ENCODE measurements at places on chromosomes 5 and 9. TPM values are rescaled to one million over a fixed set of nuclear protein-coding genes. Genes with fewer than 3 reads are reported as not detected.

GRCh38 chr9:90019626-90020025 is 414.8 kb downstream of the GADD45G start:
- H3K4me1 ChIP-seq = no peaks in the 10 kb centered on the region
- no peak overlapping the region for H3K27ac ChIP-seq
- no peak for DNase-seq

DNA sequence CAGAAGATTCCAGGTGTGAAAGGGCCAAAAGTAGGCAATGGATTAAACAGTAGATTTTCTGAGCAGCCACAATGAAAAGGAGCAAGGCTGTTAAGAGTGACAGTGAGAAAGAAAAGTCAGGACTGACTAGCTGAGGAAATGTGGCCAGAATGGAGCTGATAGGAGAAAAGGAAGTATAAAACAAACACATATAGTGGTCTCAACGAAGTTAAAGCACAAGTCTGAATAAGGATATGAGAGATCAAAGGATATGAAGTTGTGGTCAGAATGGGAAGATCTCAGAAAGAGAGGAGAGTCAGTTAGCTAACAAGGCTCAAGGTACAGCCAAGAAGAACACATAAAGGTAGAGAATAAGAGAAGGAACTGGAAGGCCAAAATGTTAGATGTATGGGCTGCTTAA is 39.9 kb downstream of the FNIP1 start:
- no peak overlapping the region for H3K27ac ChIP-seq
- no peaks in the 10 kb centered on the region for H3K4me1 ChIP-seq
- no peak overlapping the region for H3K4me3 ChIP-seq
- H3K27me3 ChIP-seq = no peaks in the 10 kb centered on the region

The DMRT2 gene
- polyA plus RNA-seq = 0.10 TPM

DNA sequence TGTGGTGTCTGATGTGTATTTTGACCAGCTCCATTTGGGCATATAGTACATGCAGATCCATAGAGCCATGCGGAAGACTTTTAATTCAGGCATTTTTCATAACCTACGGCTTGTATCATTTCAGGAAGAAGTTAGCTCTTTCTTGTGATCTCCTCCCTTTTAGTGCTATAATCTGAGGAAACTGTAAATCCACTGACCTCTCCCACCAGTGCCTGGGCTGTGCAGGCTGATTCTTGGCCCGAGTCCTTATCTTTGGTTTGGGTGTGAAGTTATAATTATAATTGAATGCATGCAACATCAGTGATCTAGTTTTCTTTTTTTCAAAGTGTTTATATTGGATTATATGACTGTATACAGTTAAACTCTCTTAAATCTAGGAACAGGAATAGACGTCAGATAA is 247.9 kb downstream of the PCSK5 start:
- H3K4me1 ChIP-seq = peaks cover 5% of the 10 kb centered on the region
- H3K4me3 ChIP-seq = no peak overlapping the region
- H3K27ac ChIP-seq = no peak overlapping the region
- peaks cover 6% of the 10 kb centered on the region for H3K36me3 ChIP-seq

DNA sequence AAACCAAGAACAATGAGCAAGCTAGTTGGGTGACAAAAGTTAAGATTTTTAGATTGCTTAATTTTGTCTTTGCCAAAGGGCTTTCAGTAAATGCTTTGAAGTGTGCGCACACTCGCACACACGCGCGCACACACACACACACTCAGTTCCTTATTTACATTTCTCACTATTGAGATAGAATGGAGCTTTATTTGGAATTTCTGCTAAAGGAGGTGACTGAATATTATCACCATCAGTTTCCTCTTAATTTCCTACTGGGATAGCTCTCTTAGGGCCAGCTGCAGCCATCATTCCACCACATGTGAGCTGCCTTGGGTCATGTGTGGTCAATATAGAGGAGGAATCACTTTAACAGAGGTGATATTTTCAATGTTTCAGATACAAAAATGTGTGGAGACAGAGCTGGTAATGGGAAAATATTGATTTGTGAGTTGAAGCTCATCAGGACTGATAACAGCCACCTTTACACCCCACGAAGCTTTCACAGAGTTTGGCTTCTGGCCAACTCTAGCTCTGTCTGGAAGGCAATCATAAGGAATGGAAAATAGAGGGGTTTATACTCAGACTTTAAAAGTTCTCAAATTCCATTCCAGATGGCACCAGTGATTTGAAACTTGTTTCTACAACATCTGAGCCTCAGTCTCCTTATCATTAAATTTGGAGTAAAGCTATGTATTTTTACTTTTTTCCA is 99.9 kb downstream of the MACIR start:
- H3K4me3 ChIP-seq = no peak overlapping the region
- H3K36me3 ChIP-seq = no peaks in the 10 kb centered on the region
- H3K4me1 ChIP-seq = no peaks in the 10 kb centered on the region
- no peak overlapping the region for H3K27ac ChIP-seq
- no peaks in the 10 kb centered on the region for H3K27me3 ChIP-seq
- peak; percentile 59 for DNase-seq

The TOMM5 gene
- polyA plus RNA-seq = 136 TPM

The GPR150 gene
- polyA plus RNA-seq = 0.15 TPM

The HAVCR2 gene
- 0.45 TPM for polyA plus RNA-seq

- no peaks in the 10 kb centered on the region for H3K27me3 ChIP-seq
- no peaks in the 10 kb centered on the region for H3K36me3 ChIP-seq
- H3K4me3 ChIP-seq = no peak overlapping the region
- no peaks in the 10 kb centered on the region for H3K4me1 ChIP-seq
Measured at GRCh38 chr5:88863523-88863922, 19.5 kb downstream of the MEF2C start.

The LIFR gene
- polyA plus RNA-seq = 28.6 TPM

DNA sequence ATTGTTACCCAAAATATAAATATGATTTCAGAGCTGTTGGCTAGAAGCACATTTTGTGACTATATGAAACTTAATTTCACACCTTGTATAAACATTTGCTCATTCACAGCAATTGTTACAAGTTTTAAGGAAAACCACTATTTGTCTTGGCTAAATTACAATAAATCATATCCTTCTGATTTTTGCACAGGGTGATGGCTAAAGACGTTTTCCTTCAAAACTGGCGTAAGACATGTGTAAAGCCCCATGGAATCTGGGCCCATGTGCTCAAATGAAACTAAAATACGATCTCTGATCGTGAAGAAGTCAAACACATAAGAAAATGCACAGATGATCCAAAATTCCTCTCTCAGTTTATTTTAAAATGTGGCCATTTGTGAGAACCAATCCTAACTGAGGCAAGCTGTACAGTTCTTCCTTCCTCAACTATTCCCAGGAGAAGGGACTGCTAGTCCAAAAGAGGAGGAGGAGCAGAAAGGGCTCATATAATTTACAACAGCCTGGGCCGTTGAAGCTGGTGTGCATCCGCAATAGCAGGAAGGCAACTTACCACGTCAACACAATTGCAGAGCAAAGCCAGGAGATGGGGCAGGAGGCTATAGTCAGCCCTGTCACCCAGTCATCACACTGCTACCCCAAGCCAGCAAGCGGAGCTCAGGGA is 98.4 kb downstream of the MED27 start:
- no peak overlapping the region for H3K4me3 ChIP-seq
- no peaks in the 10 kb centered on the region for H3K36me3 ChIP-seq
- no peak for DNase-seq
- H3K4me1 ChIP-seq = peaks cover 9% of the 10 kb centered on the region

GRCh38 chr5:159511570-159511969 is 181.3 kb upstream of the IL12B start:
- no peak overlapping the region for H3K27ac ChIP-seq
- no peak for DNase-seq
- H3K27me3 ChIP-seq = no peaks in the 10 kb centered on the region
- no peak overlapping the region for H3K4me3 ChIP-seq

The SLC6A18 gene
- polyA plus RNA-seq = 0.04 TPM

The ZNF883 gene
- 0.67 TPM for polyA plus RNA-seq

DNA sequence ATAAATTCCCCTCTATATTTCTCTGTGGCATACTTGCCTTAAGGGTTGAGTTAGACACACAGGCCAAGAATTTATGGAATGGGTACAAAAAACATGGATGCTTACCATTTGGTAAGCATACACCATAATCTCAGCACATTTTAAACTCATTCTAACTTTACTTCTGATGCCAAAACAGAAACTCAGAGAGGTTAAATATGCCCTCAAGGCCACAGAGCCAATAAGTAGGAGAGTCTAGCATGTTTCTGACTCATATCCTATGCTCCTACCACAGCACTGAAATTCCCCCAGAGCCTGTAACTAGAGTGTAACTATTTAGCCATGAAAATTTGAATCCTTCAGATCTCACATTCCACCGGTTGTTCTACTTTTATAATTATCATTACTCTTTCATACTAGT is 559.7 kb downstream of the ACTL7B start:
- no peak for DNase-seq
- no peaks in the 10 kb centered on the region for H3K4me1 ChIP-seq
- no peaks in the 10 kb centered on the region for H3K27me3 ChIP-seq
- no peak overlapping the region for H3K4me3 ChIP-seq
- no peaks in the 10 kb centered on the region for H3K36me3 ChIP-seq

The PCA3 gene
- polyA plus RNA-seq = 0.28 TPM

The PCDHGA9 gene
- 0.75 TPM for polyA plus RNA-seq

DNA sequence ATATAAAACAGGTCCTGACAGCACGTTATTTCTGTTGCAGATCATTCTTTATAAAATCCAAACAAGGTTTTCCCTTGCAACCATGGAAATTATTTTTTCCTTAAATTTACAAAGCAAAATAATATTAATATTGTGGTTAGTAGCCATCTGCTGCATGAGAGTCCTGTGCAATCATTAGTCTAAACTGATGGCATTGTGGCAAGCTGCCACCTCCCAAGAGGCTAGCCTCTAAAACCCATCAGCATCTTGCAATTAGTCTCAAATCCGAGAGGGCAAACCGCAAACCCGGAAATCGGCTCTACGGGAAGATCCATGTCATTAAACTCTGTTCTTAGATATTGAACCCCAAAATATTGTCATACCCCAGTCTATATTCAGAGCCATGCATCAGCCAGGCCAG is 11.3 kb upstream of the CDH6 start:
- DNase-seq = no peak
- no peak overlapping the region for H3K4me3 ChIP-seq
- H3K4me1 ChIP-seq = no peaks in the 10 kb centered on the region
- H3K36me3 ChIP-seq = no peaks in the 10 kb centered on the region
- no peak overlapping the region for H3K27ac ChIP-seq
- H3K27me3 ChIP-seq = no peaks in the 10 kb centered on the region

The DMGDH gene
- not detected for polyA plus RNA-seq

- peaks cover 18% of the 10 kb centered on the region for H3K4me1 ChIP-seq
- H3K27ac ChIP-seq = no peak overlapping the region
- no peaks in the 10 kb centered on the region for H3K36me3 ChIP-seq
- DNase-seq = no peak
- H3K4me3 ChIP-seq = no peak overlapping the region
- no peaks in the 10 kb centered on the region for H3K27me3 ChIP-seq
Measured at GRCh38 chr5:142780871-142781270, 10.7 kb downstream of the ARHGAP26 start.

- H3K27ac ChIP-seq = no peak overlapping the region
- no peak for DNase-seq
- H3K36me3 ChIP-seq = no peaks in the 10 kb centered on the region
- no peaks in the 10 kb centered on the region for H3K4me1 ChIP-seq
Measured at GRCh38 chr5:178417391-178417811, 172.8 kb downstream of the COL23A1 start.

The CENPK gene
- polyA plus RNA-seq = 2.7 TPM

The ZNF658 gene
- polyA plus RNA-seq = 1.1 TPM

DNA sequence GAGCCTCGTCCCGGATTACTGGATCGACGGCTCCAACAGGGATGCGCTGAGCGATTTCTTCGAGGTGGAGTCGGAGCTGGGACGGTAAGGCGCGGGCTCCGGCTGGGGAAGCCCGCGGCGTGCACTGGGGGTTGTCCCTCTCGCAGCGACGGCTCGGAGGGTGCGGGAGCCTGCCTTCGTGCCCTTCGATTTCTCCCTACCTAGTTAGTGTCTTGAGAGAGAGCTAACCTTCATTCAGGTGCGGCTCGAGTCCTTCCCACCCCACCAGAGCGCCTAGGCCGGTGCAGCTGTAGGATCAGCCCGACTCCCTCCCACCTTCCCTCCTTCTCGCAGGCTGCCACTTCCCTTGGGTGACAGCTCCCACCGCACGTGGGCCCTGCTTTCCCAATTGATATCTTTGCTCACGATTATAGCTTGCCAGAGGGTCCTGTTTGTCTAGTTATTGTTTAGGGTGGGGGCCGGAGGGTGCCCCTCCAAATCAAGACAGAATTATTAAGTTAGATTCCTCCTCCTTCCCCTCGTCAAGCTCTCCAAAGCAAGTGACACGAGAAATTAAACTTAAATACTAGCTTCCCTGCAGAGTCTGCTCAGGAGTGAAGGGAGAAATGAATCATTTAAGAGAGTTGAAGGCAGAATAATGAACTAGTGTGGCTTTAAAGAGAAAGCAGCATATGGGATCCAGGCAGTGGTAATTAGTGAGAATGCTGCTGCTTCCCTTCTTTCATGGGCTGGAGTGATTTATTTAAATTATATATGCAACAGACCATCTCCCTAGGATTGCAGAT is 569 bp downstream of the CAMK4 start:
- no peak overlapping the region for H3K27ac ChIP-seq
- DNase-seq = no peak
- peaks cover 6% of the 10 kb centered on the region for H3K4me1 ChIP-seq
- peak overlapping the region; percentile 62 for H3K4me3 ChIP-seq
- no peaks in the 10 kb centered on the region for H3K36me3 ChIP-seq

The PPP2R2B gene
- 3.8 TPM for polyA plus RNA-seq

DNA sequence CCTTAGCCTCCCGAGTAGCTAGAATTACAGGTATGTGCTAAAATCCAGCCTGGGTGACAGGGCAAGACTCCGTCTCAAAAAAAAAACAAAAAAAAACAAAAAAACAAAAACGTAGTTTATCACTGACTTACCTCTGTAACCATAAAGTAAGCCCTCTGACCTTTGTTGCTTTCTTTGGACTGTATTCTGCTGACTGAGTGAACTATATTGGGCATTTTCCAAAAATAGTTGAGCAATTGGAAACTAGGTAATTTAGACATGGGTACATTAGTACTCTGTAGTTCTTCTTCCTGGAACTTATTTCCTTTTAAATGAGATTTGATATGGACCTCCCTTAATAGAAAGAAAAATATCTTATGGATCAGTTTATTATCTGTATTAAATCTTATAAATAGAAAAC is 66.6 kb downstream of the ANKHD1 start:
- no peak for DNase-seq
- peaks cover 5% of the 10 kb centered on the region for H3K36me3 ChIP-seq
- H3K27ac ChIP-seq = no peak overlapping the region
- H3K27me3 ChIP-seq = no peaks in the 10 kb centered on the region
- H3K4me1 ChIP-seq = no peaks in the 10 kb centered on the region

- no peak overlapping the region for H3K4me3 ChIP-seq
- H3K27me3 ChIP-seq = no peaks in the 10 kb centered on the region
- DNase-seq = no peak
- H3K4me1 ChIP-seq = no peaks in the 10 kb centered on the region
Measured at GRCh38 chr9:106600955-106601560, 261.9 kb upstream of the ZNF462 start.

The MYOZ3 gene
- 0.27 TPM for polyA plus RNA-seq

All from small intestine (tissue), 16 donors.